CD4-positive, alpha-beta T cell treated with Interleukin-4 for 4 hours (primary cell): ENCODE measurements at places on chromosomes 4 and X.
A peak's percentile ranks its signal among the peaks of the same experiment; 100 is the strongest.

DNA sequence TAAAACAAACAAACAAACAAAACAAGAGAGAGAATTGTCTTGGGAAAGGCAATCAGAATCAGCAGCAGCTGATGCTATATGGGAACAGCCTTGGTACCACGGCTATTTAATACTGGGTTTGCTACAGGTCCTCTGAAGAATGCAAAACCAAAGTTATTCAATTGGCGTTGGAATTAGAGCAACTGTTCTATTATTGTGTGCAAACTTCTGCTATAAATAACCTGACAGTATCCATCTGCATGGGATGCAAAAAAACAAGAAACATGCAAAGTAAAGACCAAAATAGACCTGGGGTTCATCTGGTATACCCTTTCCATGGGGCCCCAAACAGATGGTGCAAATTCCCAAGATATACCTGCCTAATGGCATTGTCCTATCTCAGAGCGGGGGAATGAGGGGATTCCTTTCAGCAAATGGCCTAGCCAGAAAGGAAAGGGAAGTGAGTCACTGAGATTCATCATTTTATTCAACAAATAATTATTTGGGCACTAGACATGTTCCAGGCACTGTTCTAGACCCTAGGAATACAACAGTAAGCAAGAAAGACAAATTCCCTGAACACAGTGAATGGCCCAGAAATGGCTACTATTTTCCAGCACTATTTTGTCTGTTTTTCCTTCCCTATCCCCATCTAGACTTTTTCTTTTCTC lies 268.9 kb downstream of the FBXW7 start:
- no peak for DNase-seq

GRCh38 chrX:39253551-39253950 lies 452.3 kb downstream of the MID1IP1 start:
- DNase-seq, result no peak

- DNase-seq, result no peak
Measured at GRCh38 chrX:96464880-96465558, 219.6 kb upstream of the DIAPH2 start.

GRCh38 chr4:118344801-118345200 lies 8.0 kb downstream of the PRSS12 start:
- no peak for DNase-seq

DNA sequence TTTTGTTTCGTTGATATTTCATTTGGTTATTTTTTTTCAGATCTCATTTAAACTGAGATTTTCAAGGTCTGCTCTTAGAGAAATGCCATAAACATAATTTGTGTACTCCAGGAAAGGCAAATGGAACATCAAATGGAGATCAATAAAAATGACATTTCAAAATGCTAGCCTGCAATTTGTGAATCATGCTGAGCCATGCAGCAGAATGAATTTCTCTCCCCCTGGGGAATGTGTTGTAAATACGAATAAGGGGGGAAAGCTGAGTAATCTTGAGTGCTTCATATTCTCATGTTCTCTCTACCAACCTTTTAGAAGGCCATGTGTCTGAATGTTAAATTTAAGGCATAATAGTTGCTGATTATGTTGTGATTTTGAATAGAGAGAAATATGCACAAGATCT lies 7.8 kb downstream of the ZCCHC4 start:
- no peak for DNase-seq

- DNase-seq, result no peak
Measured at GRCh38 chr4:140136509-140136908, 17.5 kb downstream of the MAML3 start.

DNA sequence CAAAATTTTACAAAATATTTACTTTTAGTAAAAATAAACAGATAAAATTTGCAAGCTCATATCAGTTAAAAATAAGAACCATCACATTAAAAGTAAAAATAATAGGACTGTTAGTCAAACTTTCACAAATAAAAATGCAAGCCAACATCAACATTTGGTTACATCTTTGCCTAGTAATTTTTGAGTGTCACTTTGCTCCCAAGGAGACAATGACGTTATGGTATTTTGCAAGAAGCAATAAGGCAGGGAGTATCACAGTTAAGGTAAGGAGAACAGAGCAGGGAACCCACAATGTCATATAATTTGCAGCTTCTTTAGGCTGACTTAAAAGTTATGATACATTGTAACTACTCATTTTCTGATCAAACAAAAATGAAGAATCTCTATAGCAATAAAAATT lies 98.7 kb downstream of the ATP8A1 start:
- DNase-seq, result no peak

- no peak for DNase-seq
Measured at GRCh38 chrX:99078301-99078700, 1331.8 kb downstream of the PCDH19 start.

- DNase-seq, result no peak
Measured at GRCh38 chrX:121307449-121307848, 260.0 kb downstream of the GLUD2 start.

DNA sequence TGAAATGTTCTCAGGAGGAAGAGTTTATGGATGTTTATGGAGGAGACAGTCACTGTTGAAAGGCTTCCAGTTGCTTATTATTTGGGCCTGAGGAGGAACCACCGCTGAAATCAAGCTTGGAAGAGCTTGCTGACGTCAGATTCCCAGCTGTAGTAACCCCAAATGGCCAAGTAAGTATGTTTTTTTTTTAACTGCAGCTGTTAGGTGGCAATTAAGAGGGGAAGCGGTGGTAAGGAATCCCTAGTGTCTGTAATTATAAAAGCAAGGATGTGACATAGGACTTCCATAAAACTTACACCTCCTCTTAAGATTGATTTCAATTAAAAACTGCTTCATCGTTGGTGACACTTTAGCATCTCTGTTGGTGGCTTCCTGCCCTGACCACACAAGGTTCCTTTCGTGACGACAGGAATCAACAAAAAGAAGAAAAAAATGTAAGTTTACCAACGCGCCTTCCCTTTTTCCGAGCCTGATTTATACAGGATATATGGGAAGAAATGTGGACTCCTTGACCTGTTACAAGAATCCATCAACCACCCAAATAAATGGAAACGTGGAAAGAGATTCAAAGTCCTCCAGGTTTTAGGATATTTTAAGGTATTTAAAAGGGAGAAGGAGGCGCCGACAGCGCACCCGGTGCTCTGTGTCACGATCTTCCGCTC lies 884 bp downstream of the RELL1 start:
- peak; percentile 68 for DNase-seq

- DNase-seq, result no peak
Measured at GRCh38 chr4:185730849-185731608, 81.0 kb downstream of the SORBS2 start.

- no peak for DNase-seq
Measured at GRCh38 chr4:84378983-84379382, 120.1 kb downstream of the NKX6-1 start.

DNA sequence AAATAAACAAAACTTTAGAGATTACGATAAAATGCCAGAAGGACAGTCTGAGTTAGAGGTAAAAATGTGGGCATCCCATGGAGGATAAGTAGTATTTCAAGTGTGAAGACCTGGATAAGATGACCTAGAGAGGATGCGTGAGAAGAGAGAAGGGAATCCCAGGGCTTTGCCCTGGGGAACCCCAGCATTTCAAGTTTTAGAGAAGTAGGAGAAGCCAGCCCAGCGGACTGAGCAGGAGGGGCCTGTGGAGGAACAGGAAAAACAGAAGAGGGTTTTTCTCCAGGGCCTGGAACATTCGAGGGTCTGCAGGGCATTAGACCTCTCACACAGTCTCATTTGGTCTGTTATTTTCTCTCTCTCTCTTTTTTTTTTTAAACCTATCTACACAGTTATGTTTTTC lies 2.9 kb upstream of the CFP start:
- no peak for DNase-seq

GRCh38 chr4:87428979-87429378 lies 6.6 kb downstream of the NUDT9 start:
- no peak for DNase-seq

- DNase-seq, result no peak
Measured at GRCh38 chr4:16573739-16574138, 324.7 kb downstream of the LDB2 start.
